Progenitor cell of endocrine pancreas (in vitro differentiated cells): ENCODE measurements at places on chromosomes 12 and 14.

DNA sequence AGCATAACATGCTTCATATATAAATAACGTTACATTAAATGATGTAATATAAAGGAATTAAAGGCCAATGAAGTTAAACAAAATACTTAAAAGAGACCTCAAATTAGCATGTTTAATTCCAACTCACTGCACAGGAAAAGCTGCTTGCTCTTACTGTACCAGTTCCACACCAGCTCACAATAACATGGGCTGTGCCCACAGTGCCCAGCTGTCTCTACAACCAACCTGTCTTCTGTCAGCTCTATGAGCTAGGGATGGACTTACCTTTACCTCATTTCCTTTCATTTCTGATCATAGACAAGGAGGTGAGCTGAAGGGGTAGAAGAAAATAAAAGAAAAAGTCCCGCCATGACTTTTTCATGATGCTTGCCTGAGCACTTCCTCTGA is 64.8 kb downstream of the NKX2-1 start:
- no peak for DNase-seq

- no peak for DNase-seq
Measured at GRCh38 chr14:35752380-35752779, 56.7 kb downstream of the RALGAPA1 start.

DNA sequence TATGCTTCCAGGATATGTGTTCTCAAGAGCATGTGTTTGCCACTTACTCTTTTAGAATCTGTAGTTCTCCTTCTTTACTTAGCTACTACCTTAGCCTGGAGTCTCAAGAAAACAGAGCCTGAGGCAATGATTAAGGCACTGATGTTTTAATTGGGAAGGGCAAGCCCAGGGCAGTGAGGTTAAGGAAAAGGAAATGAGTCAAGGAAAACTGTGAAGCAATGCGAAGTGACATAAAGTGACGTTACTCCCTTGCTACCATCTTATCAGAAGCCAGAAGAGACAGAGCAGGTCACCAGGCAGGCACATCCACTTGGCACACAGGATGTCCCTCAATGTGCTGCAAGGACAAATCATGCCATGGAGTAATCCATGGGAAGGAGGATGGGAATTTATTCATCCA is 11.3 kb upstream of the EML5 start:
- no peak for DNase-seq

- no peak for DNase-seq
Measured at GRCh38 chr14:35020713-35021112, 25.4 kb upstream of the FAM177A1 start.

GRCh38 chr12:26278266-26278665 is 82.9 kb downstream of the SSPN start:
- no peak for DNase-seq

DNA sequence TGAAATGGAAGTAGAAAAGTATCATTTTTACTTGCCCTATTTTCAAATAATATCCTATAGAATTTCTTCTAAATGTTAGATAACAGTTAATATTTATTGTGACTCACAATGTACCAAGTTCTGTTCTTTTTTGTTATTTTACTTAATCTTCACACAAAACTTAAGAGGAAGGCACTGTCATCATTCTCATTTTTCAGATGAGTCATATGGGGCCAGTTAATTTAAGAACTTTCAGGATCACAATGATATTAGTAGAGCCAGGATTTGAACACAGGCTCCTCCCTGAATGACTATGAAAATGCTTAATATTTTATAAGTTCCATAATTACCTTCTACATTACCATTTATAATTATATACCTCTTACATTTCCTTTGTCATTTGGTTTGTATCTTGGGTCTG is 10.4 kb upstream of the TMEM260 start:
- DNase-seq: no peak

DNA sequence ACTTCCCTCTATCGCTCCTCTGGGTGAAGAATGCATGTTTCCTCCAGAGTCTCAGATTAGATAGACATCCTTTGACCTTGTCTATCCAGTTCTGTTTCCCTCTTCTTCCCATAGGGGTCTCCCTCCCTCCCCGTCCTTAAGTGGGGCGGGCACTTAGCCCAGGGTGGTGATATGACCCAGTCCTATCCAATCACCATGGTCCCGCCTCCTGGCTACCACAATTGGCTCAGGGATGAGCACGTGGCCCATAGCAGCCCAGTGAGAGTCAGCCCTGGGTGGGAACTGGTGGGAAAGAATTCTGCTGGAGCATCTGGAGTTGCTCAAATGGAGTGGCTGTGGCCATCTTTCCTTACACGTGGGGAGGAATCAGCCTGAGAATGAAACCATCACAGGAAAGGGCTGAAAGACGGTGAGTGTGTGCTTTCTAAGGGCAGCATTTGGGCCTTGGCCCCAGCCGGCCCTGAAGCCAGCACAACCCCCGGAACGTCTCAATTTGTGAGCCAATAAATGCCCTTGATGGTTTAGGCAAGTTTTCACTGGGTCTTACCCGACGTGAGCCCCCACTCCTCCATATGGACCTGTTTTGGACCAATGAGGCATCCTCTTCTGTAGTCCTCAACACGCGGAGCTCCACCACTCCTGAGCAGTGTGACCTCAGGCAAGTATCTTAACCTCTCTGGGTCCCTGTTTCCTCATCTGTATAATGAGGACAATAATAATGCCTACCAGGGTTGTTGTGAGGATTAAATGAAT is 14.4 kb upstream of the MLXIP start:
- peak; percentile 44 for DNase-seq

DNA sequence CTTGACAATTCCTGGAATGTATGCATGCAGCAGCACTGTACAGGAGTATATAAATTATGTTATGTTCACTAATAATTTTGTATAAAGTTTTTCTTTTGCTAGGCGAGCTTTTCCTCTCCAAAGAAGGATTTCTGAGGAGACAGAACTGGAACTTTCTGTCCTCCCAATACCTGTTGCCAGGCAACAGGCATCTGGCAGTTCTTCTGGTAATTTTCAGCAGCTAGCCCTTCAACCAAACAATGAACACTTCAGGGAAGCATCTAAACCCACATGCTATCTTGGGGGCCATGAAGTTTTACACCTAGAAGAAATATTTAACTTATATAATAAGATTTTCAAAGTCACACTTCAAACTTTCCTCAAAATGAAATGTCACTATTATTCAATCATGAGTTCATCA is 162.9 kb upstream of the SYT10 start:
- no peak for DNase-seq

DNA sequence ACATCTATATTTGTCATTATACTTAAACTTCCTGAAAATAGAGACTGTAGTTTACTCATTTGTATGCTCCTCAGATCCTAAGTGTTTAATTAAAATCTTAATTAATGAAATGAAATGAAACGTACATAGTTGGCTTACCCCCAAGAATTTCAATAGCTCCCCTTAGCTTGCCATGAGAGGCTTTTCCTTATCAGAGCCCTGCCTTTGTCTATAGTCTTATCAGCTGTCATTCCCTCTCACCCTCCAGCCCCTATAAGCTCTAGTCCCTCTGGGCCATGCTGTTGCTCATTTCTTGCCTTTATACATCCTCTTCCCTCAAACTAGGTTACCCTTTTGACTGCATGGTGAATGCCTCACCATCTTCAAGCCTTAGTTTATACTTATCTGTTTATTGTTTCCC is 1.1 kb upstream of the RTRAF start:
- DNase-seq: no peak

- no peak for DNase-seq
Measured at GRCh38 chr14:89702073-89702875, 252.3 kb downstream of the EFCAB11 start.

- DNase-seq: no peak
Measured at GRCh38 chr12:93857991-93858447, 180.8 kb downstream of the CRADD start.

DNA sequence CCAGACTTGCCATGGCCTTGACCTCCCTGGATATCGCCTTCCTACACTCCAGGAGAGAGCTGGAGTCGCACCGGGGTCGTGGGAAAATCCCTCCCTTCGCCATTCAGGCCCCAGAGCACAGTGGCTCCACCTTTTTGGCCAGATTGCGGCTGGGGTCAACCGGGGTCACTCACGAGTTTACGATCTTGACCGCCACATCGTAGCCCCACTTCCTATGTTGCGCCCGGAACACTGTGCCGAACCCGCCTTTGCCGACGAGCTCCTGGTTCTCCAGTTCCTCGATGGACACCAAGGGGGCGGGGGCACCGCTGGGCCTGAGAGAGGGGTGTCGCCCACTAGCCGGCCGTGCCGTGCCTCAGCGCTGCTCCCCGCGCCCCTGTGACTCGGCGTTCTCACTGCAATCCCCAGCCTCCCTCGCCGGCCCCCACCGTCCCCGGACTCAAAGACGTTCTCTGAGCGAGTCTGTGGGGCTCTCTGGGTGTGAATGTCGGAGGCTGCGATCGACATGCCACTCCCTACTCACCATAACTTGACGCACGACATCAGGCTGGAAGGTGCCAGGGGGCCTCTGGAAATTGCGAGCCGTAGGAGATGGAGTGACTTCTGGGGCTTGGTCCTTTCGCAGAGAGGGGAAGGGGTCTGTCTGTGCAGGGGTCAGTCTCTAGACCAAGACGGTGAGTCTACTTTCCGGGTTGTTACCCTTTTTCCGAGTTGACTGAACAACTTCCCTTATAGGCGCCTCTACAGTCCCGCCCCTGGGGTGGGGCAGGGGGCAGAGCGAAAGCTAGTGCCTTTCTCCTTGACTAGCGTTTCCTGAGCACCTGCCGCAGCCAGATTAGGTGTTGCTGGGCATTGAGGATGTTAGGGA is at the start of gene RIPK3:
RIPK3 (minus strand) TSS at position 708 of the 868 bp plus-strand sequence; CDS start at position 543, 165 bp downstream.
- DNase-seq: no peak

DNA sequence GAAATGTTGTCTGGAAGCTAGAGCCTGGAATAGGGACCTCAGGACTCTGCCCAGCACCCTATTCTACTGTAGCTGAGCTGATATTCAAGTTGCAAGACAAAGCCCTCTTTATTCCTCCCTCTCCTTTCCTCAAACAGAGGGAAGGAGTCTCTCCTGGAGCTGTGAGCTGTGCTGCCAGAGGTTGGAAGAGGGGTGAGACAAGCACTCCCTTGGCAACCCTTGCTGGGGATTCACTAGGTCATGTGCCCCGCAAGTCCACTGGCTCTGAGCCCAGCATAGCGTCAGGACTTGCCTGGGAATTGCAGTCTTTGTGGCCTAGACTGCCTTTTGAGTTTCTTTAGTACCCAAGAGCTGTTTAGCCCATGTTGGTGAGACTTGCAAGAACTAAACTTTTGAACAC is 11.4 kb upstream of the ASCL1 start:
- DNase-seq: no peak

DNA sequence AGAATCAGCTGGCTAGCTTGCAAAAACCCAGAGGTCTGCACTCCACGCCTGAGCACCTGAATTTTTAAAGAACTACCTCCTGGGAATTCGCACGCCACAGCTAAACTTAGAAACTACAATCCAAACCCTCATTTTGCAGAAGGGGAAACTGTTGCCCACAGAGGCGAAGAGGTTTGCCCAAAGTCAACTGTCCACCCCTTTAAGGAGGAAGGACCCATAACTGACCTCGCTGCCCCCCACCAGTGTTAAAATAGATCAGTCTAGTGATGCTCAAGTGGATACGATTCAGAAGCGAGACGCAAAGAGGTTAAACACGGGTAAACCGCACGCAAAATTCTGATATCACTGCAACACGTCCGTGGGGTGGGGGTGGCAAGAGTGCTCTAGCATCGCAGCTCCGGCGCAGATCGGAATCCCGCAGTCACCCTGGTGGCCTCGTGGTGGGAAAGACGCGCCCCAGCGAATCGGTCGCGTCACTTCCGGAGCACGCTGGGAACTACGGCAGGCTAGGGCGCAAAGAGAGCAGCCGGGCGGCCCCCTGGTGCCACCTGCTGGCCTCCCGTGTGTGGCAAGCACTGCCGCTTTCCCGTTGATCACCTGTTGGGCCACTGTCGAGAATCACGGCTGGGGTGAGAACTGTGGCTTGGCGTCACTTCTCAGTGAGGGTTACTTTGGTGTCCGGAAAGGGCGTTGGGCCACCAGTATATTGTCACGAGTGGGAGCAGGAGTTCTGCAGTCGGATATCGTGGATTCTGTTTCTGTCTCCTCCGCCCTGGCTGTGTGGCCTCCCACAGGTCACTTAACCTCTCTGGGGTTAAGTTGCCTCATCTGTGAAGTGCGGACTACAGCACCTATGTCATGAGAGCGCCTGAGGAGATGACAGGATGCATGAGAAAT is at the start of gene ALKBH2:
ALKBH2 (minus strand) TSS at position 451 of the 897 bp plus-strand sequence. CDS start 686 bp downstream, outside the sequence.
- DNase-seq: peak; percentile 84

GRCh38 chr14:100782516-100783320 is 43.2 kb upstream of the MEG3 start:
- DNase-seq: no peak

GRCh38 chr12:65902500-65902899 is 78.2 kb downstream of the HMGA2 start:
- no peak for DNase-seq

DNA sequence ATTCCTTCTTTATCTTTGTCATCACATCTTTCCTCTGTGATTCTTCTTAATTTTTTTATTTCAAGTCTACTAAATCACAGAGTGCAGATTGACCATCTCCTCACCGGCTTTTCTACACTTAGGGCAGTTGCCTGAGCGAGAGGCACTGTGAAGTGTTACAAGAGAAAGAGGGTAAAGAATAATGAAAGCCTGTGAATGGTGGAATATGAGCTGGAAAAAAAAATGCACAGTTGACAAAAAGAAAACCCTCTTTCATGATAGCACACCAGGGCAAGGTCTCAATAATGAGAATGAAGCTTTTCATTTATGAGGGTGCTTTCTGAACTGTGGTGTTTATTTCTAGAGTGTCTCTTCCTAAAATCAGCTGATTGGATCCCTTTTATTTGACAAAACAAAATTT is 106.2 kb upstream of the PDE3A start:
- DNase-seq: no peak

DNA sequence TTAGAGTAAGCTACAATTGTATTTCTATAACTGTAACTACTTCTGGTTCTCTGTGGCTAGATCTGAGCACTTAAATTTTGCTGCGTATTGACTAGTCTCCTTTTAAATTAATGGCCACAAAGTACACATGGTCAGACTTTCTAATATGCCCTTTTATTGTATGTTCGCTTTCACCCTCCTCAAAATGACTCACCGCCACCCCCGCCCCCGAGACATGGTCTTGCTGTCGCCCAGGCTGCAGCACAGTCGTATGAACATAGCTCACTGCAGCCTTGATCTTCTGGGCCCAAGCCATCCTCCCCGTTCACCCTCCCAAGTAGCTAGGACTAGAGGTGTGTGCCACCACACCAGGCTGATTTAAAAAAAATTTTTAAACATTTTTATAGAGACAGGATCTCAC is 11.8 kb downstream of the MTERF2 start:
- DNase-seq: no peak

- no peak for DNase-seq
Measured at GRCh38 chr14:71399057-71399487, 491.8 kb downstream of the PCNX1 start.

- DNase-seq: no peak
Measured at GRCh38 chr14:64935508-64935907, 7.0 kb downstream of the GPX2 start.
